Stimulated activated CD8-positive, alpha-beta memory T cell treated with anti-CD3 and anti-CD28 coated beads, Interleukin-4, amount 100 ng/mL, for 4 hours (primary cell): ENCODE measurements at places on chromosomes 12 and 14.

DNA sequence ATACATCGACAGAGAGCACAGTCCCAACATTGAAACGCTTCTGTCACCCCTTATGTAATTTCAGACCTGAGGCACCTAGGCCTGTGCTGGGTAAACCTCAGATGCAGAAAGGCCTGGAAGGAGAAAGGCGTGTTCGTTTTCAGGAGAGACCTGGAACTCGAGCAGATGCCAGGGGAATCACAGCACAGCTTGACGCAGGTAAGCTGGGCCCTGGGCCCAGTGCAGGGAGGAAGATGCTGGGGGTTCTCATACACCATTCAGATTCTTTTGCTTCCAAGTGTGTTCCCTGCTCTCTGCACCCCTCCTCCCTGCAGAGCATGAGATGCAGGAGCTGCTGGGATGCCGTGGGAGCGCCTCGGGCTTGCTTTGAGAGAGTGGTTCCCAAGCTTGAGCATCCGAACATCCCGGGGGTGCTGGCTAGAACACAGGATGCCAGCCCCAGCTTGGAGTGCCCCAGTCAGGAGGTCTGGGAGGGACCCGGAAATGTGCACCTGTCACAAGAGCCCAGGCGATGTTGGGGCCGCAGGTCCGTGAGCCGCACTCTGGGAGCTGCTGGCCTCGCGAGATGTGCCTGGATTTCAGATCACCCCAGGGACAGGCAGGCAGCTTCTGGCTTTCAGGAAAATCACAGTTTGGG lies 35.9 kb downstream of the FZD10 start:
- DNase-seq = no peak

DNA sequence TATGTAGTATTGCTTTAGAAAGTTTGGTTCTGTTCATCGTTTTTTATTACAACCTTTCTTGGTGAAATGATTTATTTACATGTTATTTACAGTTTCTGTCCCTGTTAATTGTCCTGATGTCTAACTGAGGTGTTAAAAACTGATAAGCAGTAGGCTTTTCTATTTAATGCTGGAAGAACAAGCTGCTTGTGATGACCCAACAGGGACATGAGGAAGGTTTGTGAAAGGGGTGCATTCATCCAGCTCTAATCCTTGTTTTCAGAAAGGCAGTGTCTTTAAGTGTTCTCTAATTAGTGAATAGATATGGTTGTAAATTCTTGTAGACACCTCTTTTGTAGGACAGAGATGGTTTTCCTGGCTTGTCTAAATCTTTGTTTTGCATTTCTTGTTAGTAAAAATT lies 191.4 kb downstream of the FOXA1 start:
- DNase-seq = no peak

GRCh38 chr14:31489691-31490090 lies 1.9 kb upstream of the GPR33 start:
- no peak for DNase-seq

DNA sequence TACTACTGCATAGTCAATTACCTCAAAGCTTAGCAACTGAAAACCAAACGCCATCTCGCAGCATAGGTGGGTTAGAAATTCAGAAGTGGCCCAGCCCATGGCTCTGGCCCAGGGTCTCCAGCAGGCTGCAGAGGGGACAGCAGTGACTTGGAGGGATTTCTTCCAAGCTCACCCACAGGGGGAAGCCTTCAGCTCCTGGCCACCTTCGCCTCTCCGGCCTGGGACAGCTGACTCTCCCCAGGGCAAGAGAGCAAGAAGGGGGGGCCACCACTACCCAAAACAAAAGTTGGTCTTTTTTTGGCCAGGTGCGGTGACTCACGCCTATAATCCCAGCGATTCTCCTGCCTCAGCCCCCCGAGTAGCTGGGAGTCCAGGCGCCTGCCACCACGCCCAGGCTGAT lies 32.2 kb upstream of the ANKRD9 start:
- no peak for DNase-seq

DNA sequence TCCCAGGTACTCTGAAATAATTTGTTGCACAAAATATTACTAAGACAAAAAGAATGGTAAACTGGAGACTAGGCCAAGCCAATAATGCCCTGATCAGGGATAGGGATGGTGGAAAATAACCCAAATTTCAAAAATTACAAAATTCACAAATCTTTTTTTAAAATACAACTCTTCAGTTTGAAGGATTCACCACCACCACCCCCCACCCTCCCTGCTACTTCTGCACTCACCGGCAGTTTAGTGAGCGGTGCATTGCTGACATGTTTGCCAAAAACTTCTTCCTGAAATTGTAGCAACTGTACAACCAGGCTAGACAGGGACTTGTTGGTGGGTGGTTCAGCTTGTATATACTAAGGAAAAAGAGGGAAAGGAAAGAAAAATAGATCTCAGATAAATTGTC lies 2.3 kb downstream of the SMARCC2 start:
- no peak for DNase-seq

GRCh38 chr14:34051966-34052657 lies 101.2 kb upstream of the EGLN3 start:
- DNase-seq = no peak

- no peak for DNase-seq
Observed at GRCh38 chr12:68231691-68232090, 6.1 kb upstream of the IL26 start.

GRCh38 chr14:96683562-96684289 lies 113.5 kb upstream of the VRK1 start:
- DNase-seq = no peak

DNA sequence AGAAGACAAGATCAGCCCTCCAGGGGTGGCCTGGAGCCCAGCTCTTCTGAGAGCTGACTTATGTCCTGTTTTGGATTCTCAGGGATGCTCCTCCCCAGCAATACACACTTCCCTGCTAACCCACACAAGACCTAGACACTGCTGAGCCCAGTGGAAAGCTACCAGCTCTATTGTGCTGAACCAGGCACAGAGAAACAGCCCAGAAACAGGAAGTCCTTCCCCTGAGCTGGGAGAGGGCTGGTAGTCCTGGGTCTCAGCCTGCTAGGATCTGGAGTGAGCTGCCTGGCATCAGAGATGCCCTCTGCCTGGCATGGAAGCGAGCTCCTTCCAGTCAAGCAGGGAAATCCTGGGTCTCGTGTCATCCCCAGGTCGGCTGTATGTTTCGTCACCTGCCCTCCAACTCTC lies 1.2 kb upstream of the LAG3 start:
- DNase-seq = no peak

DNA sequence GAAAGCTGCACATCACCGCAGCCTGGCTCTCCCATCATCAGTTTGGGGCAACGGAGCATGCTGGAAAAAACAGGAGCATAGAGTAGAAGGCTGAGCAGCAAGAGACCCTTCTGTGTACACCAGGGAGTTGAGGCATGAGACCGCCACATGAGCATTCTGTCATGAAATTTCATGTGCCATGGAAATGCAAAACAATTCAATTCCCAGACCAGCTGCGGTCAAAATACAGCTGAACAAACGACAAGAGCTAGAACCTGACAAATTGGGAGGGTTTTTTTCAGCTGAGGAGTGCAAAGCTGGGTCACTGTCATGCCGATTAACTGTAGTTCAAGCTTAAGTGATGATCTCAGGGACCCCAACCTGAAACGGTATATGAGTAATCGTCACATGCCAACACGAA lies 37.1 kb downstream of the TMEM30B start:
- DNase-seq = no peak

DNA sequence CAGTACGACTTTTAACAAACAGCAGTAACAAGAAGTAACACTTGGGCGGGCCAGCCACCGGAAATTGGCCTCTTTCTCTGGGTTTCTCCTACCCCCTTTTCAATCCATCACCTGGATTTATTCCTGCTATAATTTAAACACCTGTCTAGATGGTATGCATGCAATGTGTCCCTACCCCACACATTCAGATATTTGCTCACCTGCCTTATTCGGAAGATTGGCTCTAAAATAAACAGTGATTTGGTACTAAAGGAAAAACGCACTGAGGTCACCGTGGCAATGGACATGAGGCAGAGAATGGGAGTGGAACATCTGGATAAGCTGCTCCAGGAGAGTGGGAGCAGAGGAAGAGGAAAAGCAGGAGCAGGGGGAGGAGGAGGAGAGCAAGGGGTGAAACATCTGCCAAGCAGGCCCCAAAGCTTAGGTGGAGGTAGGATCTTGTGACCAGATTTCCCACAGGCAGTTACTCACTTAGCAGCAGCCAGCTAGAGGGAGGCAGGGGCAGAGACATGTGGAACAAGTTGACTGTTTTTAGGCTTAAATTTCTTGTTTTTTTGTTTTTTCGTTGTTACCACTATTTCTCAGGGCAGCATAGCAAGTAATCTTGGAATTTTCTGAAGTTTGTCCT lies 150.9 kb downstream of the TTLL5 start:
- no peak for DNase-seq

DNA sequence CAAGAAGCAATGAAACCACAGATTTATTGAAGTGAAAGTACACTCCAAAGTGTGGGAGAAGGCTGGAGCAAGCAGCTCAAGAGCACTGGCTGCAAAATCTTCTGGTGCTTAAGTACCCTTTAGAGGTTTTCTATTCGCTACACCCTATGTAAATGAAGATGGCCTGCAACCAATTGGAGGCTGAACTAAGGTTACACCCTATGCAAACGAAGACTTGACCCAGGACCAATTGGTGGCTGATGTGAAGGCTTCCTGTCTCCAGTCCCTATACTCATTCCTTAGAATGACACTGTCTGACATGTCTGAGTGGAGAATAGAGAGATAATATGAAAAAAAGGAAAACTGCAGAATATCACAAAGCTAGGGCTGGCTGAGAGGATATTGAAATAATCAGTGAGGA lies 57.2 kb downstream of the ALG10B start:
- DNase-seq = no peak

GRCh38 chr14:99880651-99881420 lies 87.6 kb downstream of the EML1 start:
- no peak for DNase-seq

- no peak for DNase-seq
Observed at GRCh38 chr12:64402181-64402580, 2.0 kb upstream of the XPOT start.

DNA sequence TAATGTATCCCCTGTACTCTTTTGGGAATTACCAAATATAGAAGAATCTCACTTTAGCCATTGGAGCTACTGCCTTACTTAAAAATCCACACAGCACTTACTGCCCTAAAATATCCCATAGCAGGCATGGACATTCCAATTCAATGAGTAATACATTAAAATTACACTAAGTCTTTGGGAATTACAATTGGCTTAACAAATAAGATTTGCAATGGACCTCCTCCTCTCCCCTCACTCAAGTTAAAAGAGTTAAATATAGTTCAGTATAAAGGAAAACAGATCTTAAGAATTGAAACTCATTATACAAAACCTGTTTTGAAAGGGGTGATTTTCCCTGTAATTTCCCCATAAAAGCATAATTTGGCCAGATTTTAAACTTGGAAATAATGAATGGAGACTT lies 477.1 kb downstream of the SLC16A7 start:
- DNase-seq = no peak

- DNase-seq = no peak
Observed at GRCh38 chr12:131897875-131898274, 3.5 kb downstream of the ULK1 start.

DNA sequence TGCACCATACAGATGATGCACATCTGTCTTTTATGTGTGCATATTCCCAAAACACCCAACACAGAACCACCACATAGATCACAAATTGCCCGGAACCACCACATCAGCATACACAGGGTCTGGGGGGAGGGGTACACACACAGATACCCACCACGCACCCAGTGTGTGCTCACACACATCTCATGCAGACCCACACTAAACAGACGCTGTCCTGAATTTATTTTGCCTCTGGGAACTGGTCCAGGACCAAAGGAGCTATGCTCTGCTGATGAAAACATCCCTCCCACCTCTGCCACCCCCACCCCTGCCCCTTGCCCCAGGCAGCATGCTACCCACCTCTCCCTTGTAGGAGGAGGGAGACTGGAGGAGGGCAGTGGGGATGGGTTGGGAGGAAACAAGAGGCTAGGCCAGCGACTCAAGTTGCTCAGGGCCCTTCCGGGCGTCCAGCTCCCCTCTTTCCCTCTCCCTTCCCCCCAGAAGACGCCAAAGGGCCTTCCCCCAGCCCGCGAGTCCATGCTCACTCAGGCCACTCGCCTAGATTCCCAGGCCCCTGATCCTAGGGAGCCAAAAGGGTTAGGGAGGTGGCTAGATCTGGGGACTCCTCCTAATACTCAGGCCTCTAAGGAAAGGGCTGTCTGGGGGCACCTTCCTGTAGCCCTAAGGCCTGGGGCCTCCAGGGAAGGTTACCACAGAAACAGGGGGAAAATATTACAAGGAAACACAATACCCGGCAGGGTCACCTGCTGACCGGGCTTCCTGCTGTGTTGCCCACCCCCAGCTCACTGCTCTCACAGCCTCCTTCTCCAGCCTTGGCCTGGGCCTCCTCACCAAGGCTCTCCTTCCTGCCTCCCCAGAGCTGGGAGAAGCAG lies 3.1 kb downstream of the HDAC7 start:
- no peak for DNase-seq
